CD4-positive, alpha-beta T cell treated with Interleukin-15 for 1 hour (primary cell): ENCODE measurements at places on chromosomes 1 and 21.
A peak's percentile ranks its signal among the peaks of the same experiment; 100 is the strongest.

GRCh38 chr1:198212675-198213074 is 55.9 kb downstream of the NEK7 start:
- DNase-seq = no peak

DNA sequence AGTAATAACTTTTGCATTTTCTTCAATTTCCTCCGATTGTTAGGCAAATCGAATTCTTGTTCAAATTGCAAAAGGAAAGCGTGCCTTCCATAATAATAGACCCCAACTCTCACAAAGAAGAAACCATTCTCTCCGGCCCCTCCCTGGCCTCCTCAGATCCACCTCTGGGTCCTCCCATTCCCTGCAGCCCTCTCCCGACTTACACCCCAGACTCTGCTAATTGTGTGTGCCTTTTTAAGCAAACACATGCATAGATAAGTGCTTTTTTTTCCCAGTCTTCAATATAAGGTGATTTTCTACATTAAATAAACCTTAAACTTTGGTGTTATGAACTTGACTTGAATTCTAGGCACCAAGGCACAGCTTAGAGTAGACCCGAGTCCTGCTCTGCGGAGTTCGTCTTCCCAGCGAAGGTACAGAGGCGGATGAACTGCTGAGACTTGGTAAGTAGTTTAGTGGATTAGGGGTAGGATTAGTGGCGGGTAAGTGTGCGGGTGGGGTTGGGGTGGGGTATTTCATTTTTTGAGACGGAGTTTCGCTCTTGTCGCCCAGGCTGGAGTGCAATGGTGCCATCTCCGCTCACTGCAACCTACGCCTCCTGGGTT is 1.5 kb downstream of the L1TD1 start:
- no peak for DNase-seq

- DNase-seq = no peak
Measured at GRCh38 chr1:192797891-192798290, 10.9 kb upstream of the RGS2 start.

- no peak for DNase-seq
Measured at GRCh38 chr1:207827488-207827830, 75.6 kb downstream of the CD46 start.

GRCh38 chr1:52673513-52673912 is 24.6 kb downstream of the COA7 start:
- DNase-seq = no peak

DNA sequence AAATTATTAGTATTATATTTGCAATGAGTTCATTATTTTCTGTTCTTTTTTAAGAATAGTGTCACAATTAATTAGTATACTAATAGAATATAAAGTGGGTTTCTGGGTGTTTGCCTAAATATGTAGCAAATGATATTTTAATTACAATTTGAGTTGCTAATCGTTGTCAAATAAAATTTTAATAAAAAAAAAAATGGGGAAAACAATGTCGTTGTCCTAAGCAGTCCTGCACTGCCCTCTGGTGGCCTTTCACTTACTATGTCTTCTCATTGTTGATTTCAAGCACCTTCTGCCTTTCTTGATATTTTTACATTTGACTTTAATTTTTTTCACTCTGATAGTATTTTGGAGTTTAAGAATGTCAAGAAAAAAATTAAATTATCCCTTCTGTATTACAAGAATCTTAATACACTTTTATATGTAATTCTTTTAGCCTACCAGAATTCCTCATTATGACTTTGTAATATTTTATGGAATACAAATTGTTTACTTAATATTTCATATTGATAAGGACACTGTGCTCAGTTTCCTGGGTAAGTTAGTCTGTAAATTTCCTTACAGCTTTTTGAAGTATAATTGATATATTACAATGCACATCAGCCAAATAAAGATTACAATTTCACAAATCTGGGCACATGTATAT is 104.5 kb upstream of the FMN2 start:
- no peak for DNase-seq

DNA sequence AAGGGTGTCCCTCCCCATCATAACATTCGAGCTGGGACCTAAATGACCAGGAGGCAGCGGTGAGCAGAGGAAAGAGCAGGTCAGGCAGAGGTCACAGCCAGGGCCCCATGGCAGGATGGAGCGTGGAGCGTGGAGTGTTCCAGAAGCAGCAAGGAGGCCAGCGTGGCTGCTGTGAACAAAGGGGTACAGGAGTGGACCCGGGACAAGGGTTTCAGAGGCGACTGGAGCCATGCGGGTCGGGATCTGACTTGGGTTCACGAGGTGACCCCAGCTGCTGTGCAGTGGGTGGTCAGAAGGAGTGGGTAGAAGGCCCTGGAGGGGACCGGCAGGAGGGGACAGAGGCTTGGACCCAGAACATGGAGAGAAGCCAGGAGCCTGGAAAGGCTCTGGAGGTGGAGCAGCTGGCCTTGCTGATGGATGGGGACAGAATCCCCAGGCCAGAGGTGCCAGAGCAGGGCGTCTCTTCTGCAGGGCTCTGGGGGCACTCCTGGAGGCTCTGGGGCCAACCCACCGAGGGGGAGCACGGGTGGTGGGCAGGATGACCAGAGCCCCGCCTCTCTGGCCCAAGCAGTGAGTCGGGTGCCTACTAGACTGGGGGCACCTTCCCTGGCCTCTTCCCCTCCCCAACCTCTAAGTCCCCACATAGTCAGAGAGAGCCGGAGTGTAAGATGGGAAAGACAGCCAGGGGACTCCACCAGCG is 2.3 kb downstream of the CHD5 start:
- no peak for DNase-seq

DNA sequence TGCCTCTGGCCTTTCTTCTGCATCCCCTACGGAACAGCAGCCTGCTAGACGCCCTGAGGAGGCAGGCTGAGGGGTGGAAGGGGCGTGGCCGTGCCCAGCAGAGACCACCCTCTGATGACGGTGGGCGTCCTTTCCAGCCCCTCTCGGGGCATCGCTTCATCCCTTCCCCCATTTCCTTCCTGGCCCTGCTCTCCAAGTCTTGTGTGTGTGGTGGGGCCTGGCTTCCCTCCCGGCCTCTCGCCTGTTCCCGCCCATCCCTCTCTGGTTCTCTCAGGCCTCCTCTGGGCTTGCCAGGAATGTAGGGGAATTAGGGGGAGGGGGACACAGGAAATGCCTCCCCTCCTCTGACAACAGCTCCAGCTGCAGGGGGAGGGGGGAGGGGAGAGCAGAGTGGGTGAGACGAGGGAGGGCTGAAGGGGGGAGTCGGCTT is 51.1 kb downstream of the SKI start:
- no peak for DNase-seq

DNA sequence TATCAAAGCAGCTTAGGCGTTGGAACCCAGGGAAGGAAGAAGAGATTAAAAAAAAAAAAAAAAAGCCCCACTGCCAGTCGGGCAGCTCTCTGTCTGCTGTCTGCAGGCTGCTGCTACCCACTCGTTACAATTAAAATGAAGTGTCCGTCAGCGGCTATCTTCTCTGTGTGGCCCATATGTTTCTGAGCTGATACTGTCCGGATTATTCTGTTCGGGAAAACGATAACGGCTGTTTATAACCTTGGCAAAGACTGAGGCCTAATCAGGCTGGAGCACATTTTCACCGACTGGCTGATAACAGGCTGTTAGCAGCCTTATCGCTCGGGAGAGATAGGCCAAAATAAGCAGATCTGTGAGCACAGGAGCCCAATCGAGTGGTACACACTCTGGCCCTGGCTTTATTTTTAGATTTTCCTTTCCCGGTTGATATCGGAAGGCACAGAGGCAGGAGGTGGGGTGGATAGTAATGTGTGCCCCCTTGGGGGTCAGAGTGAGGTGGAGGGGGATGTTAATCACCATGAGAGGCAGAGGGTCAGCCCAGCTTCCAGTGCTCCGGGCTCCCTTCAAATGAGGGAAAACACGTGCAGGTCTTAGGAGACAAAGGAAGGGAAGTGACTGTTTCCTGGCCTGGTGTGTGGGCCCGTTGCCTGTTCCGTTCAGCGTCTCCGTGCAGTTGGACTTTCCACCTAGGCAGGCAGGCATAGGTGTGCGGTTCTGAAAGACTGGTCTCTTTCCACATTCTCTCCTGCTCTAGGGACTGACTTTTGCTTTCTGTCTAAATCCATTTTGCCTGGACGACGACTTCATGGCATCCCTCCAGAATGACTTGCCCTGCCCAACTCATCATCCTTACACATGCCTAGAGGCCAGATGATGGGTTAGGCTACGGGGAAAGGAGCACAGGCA is 153.4 kb downstream of the PBX1 start:
- no peak for DNase-seq

GRCh38 chr1:79785561-79785960 is 779.0 kb upstream of the ADGRL4 start:
- DNase-seq = no peak

DNA sequence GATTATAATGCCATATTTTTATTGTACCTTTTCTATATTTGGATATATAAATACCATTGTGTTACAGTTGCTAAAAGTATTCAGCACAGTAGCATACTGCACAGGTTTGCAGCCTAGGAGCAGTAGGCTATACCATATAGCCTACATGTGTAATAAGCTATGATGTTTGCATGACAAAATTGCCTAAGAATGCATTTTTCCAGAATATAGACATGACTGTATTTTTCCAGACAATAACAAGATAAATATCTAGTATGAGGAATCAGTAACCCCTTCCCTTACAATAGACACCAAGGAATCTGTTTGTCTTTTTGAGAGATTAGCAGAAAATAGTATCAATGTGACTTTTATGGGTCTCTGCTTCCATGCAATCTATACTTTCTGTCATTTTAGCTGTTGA is 228.6 kb downstream of the GRIK1 start:
- DNase-seq = no peak

- no peak for DNase-seq
Measured at GRCh38 chr1:105556266-105556665, 1500.2 kb upstream of the PRMT6 start.

DNA sequence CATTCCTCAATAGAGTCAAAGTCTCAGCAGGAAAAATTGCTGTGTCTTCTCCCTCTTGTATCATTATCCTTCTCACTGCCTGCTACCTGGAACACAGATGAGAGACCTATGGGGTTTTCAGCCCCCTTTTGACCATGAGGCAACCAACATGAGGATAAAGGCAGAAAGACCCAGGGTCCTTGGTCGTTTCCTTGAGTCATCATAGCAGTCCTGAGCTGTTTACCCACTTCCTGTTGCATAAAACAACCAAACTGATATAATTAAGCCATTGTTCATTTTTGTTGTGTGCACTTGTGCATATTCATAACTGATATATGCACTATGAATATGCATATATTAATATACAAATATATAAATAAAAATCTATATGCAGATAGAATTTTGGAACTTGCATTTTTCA is 188.3 kb upstream of the MAP1LC3C start:
- no peak for DNase-seq

GRCh38 chr21:23475281-23476219 is 2131.7 kb downstream of the MRPL39 start:
- no peak for DNase-seq

DNA sequence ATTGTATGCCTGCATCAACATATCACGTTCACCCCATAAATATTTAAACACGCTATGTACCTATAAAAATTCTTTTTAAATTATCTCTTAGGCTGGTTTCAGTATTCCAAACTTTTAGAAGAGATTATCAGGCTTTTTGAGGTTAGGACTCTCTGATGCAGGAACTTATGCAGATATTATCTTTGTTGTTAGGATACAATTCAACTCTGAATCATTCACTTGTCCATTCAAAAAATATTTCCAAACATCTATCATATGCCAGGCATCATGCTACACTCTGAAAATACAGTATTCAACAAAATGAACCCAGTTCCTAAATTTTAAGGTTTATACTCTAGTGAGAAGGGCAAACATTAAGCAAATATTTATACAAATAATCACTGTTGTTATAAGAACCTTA is 40.5 kb downstream of the ASH1L start:
- no peak for DNase-seq

DNA sequence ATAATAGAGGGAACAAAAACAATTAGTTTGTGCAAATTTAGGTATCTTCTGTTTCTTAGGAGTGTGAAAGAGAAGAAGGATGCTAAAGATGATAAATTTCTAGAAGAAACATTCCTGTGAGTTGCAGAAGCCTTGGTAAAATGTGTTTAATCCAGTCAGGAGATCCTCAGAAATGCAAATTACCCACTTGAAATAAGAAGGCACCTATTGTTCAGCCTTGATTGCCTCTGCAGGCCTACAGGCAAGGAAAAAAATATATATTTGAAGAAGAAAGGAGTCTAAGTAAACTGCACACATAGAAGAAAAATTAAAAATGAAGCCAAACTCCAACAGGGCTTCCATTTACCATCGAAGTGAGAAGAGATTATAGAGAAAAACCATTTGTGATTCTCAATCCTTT is 51.0 kb upstream of the LHX8 start:
- DNase-seq = no peak

- peak; percentile 53 for DNase-seq
Measured at GRCh38 chr1:3668585-3669300, 16.4 kb downstream of the TP73 start.

- no peak for DNase-seq
Measured at GRCh38 chr1:42449256-42449655, 6.6 kb downstream of the ZMYND12 start.

DNA sequence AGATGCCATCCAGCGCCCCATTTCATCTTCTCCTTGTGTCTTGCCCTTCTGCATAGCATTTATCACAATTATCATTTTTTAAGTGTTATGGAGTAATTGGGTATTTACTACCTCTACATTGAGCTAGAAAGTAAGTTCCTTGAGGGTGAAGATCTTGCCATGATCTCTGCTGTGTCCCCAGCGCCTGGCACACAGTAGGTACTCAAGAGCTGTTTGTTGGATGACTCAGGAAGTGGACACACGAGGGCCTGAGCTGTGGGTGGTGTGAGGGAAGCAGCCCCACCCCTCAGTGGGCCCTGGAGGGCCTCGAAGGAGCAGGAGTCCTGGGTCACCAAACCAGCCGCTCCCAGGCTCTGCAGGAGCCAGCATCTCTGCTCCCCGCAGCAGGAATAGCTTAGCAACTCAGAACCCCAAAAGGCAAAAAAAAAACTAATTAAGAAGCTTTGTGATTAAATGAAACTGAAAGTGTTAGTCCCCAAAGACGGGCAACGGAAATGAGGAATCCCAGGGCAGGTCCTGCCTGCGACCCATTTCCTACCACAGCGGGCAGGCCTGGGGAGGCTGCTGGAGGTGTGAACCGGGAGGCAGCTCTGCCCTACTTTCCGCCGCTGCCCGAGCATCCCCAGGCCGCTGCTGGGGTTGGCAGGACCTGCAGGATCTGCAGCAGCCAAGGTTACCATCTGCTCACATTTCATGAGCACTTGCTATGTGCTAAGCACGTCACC is 87.7 kb downstream of the LACTBL1 start:
- DNase-seq = no peak

DNA sequence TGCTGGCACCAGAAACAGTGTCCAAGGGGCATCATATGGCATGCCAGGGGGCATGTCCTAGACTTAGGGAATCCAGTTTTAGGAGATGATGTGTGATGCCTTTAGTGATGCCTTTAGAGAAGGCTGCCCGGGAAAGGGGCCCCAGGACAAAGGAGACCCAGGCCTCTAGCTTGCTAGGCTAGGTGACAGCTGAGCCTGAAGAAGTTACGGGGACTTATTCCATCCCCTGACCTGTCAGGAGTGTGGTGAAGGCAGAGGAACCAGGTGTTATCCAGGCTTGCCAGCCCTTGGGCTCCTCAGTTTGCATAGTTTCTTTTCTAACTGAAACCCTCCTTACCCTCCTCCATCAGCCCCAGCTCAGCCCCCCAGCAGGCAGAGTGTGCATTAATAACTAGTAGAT is 269.7 kb upstream of the CSF3R start:
- DNase-seq = no peak

- no peak for DNase-seq
Measured at GRCh38 chr21:42092771-42093170, 21.7 kb downstream of the UMODL1 start.

GRCh38 chr1:24930260-24931145 is at the start of gene RUNX3:
Gene RUNX3 (minus strand): TSS chr1:24930276. CDS start chr1:24929868, 408 bp downstream.
- peak; percentile 95 for DNase-seq
